Colonic mucosa (tissue), 4 donors: ENCODE measurements at places on chromosomes 12 and 14.

- DNase-seq: no peak
Measured at GRCh38 chr12:55688716-55689655, 18.7 kb downstream of the ITGA7 start.

- DNase-seq: peak; percentile 70
Measured at GRCh38 chr14:69606258-69607184, 4.9 kb upstream of the SUSD6 start.

GRCh38 chr12:57276935-57277563 lies 26.1 kb upstream of the STAC3 start:
- peak; percentile 34 for DNase-seq

- DNase-seq: no peak
Measured at GRCh38 chr12:60853407-60853806, 1257.6 kb downstream of the SLC16A7 start.

- peak; percentile 36 for DNase-seq
Measured at GRCh38 chr12:63805704-63806672, 26.3 kb downstream of the RXYLT1 start.

- DNase-seq: no peak
Measured at GRCh38 chr12:98885778-98886177, 240.7 kb downstream of the APAF1 start.

- no peak for DNase-seq
Measured at GRCh38 chr12:65466911-65467310, 188.4 kb downstream of the MSRB3 start.

DNA sequence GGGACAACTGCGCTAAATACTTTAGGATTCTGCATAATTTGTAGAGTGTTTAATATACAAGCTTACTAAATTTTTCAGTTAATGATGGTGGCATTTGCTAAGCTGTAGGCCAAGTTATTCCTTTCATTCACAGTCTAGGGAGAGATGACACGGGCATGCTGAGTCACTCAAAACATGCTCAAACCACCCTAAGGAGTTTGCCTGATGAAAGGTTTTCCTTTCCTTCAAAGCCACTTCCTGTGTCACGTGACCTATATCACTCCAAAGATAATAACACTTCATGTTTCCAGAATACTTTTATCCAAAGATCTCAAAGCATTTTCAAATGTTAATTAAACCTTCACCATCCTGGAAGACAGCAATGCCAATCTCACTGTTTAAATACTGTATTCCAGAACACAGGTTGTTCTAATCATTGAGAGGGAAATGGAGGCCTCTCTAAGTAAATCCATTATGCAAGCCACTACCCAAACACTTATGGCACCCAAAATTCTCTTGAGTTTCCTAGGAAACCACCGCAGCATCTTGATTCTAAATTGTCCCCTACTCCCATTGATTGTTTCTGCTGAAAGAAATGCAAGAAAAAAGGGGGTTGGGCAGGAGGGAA lies 207.0 kb upstream of the CDKN3 start:
- no peak for DNase-seq

DNA sequence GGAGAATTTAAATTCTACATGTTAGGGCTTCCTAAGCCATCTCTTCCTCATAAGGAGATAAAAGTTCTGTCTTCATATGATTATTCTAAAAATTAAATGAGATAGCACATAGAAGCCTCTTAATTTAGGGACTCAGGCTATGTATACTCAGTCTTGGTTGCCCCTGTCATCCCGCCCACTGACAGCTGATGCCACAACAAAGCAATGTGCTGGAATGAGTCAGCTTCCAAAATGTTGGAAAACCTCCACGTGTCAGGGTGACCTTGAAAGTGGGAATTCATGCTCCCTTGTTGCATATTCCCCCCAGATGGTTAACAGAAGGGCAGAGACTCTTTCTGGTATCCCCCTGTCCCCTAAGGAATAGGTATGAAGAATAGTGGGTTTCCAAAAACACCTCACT lies 238.0 kb upstream of the DDHD1 start:
- no peak for DNase-seq

GRCh38 chr12:96502477-96502876 lies 13.1 kb downstream of the CFAP54 start:
- DNase-seq: no peak
